ENCODE measurements at places on chromosomes 1 and 21. TPM values are rescaled to one million over a fixed set of nuclear protein-coding genes. Genes with fewer than 3 reads are reported as not detected.
A peak's percentile ranks its signal among the peaks of the same experiment; 100 is the strongest.

GRCh38 chr1:211547710-211548109 lies 31.3 kb downstream of the SLC30A1 start:
- no peak for DNase-seq

DNA sequence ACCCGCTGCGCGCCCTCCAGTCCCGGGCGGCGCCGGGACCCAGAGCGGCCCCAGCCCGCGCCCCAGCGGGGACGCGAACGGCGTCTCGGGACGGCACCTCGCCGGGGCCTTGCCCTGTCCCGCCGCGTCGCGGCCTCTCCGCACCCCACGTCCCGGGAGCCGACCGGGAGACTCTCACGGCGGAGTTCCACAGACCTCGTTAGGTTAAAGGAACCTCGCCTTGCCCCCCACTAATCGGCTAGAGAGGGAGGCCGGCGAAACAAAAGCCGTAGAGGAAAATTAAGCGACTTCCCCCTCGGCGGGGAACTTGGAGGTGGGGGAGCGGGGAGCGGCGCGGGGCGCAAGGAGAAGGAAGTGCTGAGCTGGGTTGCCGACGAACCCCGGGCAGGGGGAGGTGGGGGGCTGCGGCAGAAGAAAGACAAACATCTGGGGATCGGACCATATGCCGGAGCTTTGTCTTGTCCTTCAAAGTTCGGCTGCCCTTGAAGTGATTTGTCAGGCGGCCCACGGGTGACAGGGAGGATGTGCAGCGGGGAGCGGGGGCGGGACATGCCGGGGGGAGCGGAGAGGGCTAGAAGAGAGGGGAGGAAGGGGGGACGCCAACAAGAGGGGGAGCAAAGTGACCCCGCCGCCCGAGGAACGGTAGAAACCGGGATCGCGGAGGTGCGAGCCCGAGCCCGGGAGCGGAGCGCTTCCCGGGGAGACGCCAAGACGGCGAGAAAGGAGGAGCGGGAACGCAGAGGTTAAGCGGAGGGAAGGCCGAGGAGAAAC lies 120.0 kb upstream of the RRP15 start:
- DNase-seq: no peak

GRCh38 chr1:43874716-43875115 lies 58.9 kb upstream of the ARTN start:
- no peak for DNase-seq

- no peak for DNase-seq
Measured at GRCh38 chr1:206557636-206558473, 50.5 kb downstream of the RASSF5 start.

GRCh38 chr21:45982758-45983648 lies 1.4 kb downstream of the COL6A1 start:
- DNase-seq: peak; percentile 20

Gene AIRE
- 0.86 TPM for total RNA-seq

Gene PBX1
- total RNA-seq: not detected

DNA sequence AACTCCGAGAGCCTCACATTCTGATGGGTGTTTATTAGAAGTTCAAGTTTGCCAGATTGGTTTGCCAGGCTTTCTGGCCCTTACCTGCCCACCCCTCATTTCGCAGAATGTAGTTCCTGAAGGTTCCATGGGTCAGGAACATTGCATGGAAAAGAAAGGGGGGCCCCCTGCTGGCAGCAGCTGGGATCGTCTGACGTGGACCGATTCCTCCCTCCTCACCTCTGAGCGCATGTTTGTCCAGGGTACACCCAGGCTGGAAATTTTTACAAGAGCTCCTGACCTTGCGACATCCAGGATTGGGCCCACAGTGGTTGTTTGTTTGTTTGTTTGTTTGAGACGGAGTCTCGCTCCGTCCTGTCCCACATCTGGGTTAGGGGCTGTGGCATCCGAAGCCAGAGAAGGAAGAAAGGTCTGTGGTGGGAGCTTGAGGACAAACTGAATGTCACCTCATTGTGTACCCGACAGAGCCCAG lies 126.0 kb upstream of the TMEM51 start:
- DNase-seq: peak; percentile 72

Measured in G401 (cell line).